ENCODE measurements at places on chromosomes 2 and 18.

GRCh38 chr2:205673312-205673711 lies 9.0 kb upstream of the NRP2 start:
- no peak for DNase-seq

- DNase-seq, result no peak
Measured at GRCh38 chr2:3784731-3785130, 81.4 kb downstream of the DCDC2C start.

- DNase-seq, result no peak
Measured at GRCh38 chr18:50268022-50268747, 1.9 kb upstream of the CFAP53 start.

DNA sequence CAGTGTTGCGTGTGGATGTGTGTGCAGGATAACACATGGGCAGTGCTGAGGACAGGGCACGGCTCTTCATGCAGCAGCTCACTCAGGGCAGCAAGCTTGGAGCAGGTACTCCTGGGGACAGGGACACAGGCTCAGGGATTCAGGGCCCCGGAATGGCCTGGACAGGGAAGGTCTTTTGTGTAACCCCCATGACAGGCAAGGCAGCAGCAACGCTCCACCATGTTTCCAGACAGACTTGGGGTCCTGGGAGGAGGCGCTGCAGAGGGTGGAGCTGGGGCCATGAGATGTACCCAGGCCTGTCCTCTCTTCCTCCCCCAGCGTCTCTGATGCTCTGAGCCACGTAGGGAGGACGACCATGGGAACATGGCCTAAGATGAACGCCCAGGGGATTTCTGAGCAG lies 58.3 kb downstream of the ADNP2 start:
- no peak for DNase-seq

- no peak for DNase-seq
Measured at GRCh38 chr2:188604579-188604978, 312.9 kb downstream of the GULP1 start.

DNA sequence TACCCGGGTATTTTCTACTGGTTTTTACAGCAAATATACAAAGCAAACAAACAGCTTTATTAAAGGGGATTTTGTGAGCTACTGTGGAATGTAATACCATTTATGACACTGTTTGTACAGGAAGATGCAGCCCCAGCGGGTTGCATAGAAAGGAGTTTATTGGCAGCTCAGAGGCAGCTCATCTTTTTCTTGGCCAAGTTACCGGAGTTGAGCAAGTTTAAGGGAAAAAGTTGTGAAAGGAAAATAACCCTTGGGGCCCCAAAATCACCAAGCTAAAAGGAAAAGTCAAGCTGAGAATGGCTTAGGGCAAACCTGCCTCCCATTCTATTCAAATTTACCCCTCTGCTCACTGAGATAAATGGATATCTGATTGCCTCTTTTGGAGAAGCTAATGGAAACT lies 60.8 kb downstream of the MOB4 start:
- DNase-seq, result no peak

DNA sequence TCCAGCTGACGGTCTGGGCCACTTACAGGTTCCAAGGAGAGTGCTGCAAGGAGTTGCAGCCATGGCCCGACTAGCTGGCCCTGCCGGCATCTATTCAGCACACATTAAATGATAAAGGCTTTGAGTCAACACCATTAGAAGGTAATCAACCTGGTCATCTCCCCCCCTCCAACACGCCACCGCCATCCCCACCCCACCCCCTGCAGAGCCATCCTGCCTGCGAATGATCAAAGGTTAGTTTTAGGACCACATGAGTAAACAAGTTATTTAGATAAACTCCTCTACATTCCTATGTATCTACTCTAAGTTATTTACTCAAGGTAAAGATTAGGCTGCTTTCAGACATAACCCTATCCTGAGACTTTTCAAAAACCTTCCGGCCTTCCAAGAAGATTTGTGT lies 349.3 kb upstream of the SLC39A10 start:
- DNase-seq, result no peak

- DNase-seq, result no peak
Measured at GRCh38 chr2:73187549-73187948, 14.8 kb upstream of the NOTO start.

DNA sequence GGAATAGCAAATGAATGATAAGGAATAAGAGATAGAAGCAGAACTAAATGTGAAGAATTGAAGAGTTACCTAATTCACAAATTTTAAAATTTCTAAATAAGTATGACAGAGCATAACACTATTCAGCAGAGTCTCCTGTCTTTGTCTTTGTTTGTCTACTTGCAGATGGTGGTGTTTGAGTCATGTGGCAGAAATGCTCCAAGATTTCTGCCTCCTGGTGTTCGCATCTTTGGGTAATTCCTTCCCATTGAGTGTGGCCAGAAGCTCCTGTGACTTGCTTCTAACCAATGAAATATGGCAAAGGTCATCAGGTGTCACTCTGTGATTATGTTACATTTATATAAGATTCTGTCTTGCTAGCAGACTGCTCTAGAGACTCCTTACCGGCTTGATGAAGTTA lies 45.6 kb upstream of the GALNT3 start:
- no peak for DNase-seq

GRCh38 chr2:176128982-176129796 lies at the start of gene HOXD8:
HOXD8 (plus strand) TSS chr2:176129705; CDS start chr2:176130367, 662 bp downstream.
- DNase-seq, result peak; percentile 76

DNA sequence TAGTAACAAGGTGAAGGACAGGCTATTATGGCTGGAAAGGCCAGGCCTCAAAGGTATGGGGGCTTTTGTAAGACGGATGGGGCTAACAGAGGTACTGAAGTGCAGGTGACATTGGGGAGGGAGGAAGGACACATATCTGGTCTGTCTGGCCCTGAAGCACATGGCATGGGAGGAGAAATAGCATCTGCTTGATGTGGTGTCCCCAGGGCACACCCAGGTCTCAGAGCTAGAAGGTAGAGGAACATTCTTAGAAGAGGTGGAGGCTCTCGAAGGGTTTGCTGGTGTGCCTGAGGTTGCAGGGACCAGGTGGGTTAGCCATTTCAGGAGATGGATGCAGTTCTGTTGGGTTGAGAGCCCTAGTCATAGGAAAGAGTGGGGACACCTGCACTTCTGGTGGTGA lies 9.5 kb downstream of the RALB start:
- no peak for DNase-seq
